Activated naive CD4-positive, alpha-beta T cell treated with anti-CD3 and anti-CD28 coated beads for 36 hours (primary cell): ENCODE measurements at places on chromosomes 2 and 18. TPM values are rescaled to one million over a fixed set of nuclear protein-coding genes. Genes with fewer than 3 reads are reported as not detected.

- peak; percentile 69 for DNase-seq
Measured at GRCh38 chr2:88159955-88160415, 10.2 kb upstream of the THNSL2 start.

DNA sequence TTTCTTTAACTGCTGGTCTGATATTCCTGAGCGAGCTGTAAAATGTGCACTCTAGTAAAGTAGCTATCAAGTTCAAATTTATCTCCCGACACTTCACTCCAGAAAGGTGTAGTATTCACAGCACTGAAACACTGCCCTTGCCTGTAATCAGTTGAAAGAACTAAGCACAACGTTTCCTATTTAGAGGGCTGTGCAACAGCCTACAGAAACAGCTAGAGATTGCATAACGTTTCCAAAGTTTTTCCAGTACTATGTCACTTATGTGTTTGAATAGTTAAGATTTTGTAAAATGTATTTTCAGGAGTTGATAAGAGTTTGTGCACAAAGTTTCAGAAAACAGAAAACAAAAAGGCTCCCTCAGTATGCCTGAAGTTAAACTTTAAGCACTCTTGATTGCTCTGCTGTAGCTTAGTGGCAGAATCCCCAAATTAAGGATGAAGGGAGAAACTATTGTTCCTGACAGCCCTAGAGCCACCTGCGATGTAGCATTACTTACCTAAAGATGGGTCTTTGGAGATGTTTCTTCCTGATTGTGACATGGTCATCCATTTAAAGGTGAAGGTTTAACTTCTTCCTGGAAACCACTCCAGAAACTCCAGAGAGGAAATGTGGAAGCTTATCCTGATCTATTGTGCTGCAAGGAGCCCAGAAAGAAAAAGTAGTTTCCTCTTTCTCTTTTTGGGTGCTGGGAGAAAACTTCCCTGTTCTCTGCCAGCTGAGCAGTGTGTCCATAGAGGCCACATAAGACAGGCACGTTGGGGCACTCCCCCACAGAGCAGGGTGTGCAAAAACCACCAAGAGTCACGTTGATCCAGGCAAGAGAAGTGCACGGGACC lies 536 bp downstream of the PDE1A start:
- DNase-seq: no peak

Gene HOXD13
- total RNA-seq: not detected

GRCh38 chr2:15251753-15252152 lies 309.4 kb downstream of the NBAS start:
- no peak for DNase-seq

Gene FSHR
- not detected for total RNA-seq
